Activated CD8-positive, alpha-beta memory T cell treated with anti-CD3 and anti-CD28 coated beads, Interleukin-2, amount 50 U/mL, for 4 hours (primary cell): ENCODE measurements at places on chromosomes 11 and 22.

- DNase-seq = no peak
Observed at GRCh38 chr11:123901867-123902266, at the start of gene OR8D4. OR8D4 (plus strand) TSS chr11:123902167; CDS start chr11:123906432, 4,265 bp downstream.

DNA sequence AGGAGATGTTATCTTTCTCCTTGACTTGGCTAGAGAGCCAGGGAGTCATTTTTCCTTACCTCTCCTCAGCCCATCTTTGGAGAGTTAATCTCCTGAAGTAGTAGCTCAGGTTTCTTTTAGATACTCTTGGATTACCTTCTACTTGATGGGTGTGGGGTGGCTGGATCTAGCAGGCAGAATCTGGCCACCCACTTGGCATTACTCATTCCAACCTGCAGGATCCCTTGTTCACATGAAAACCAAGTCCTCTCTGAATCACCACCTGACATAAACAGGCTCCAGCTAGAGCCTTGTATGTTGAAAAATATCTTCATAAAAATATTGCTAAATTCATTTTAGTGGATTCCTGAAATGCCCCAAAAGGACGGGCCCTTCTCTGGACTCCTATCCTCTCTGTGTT lies 250.6 kb upstream of the PLET1 start:
- no peak for DNase-seq

DNA sequence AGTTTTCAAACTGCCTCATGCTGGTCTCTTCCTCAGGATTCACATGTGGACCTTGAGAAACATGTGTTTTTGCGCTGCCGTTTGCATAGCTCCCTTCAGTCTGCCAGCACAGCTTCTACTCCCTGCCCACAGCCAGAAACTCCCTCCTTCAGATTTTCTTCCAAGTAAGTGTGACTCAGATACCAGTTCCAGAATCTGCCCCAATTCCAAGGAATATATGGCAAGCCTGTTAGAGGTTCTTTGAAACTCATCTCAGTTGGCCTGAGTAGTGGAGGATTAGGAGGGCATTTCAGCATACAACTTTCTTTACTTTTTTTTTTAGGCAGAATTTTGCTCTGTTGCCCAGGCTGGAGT lies 67.1 kb downstream of the SNX19 start:
- no peak for DNase-seq

DNA sequence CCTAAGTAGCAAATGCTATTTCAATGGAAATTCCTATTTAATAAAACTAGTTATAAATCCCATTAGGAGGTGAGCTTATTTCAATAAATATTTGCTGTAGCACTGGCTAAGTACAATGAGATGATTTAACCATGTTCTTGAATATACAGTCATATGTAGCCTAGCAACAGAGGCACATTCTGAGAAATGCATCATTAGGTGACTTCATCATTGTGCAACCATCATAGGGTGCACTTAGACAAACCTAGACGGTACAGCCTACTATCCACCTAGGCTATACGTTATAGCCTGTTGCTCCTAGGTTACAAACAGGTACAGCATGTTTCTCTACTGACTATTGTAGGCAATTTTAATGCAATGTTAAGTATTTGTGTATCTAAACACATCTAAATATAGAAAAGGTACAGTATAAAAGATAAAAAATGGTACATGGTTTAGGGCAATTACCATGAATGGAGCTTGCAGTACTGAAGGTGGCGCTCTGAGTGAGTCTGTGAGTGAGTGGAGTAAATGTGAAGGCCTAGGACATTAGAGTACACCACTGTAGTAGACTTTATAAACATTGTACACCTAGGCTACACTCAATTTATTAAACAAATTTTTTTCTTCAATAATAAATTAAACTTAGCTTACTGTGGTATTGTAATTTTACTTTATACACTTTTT lies 350.1 kb downstream of the CASP12 start:
- no peak for DNase-seq

GRCh38 chr22:43412808-43413795 lies 1.3 kb downstream of the MPPED1 start:
- no peak for DNase-seq

DNA sequence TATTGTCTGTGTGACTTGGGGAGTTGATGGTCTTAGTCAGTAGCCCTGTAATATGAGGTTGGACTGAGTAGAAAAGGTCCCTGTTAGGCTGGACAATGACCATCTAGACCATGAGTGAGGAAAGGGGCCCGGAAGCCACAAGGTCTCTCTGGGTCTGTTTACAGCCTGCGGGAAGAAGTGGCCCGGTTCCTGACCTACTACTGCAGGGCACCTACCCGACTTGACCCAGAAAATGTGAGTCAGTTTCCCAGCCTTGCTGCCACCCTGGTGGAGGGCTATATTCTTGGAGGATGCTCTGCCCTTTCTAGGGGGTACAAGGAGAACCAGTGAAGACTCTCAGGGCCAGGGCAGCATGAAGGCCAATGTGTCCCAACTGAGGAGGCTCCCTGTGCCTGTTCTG lies 3.4 kb downstream of the ACCSL start:
- no peak for DNase-seq

DNA sequence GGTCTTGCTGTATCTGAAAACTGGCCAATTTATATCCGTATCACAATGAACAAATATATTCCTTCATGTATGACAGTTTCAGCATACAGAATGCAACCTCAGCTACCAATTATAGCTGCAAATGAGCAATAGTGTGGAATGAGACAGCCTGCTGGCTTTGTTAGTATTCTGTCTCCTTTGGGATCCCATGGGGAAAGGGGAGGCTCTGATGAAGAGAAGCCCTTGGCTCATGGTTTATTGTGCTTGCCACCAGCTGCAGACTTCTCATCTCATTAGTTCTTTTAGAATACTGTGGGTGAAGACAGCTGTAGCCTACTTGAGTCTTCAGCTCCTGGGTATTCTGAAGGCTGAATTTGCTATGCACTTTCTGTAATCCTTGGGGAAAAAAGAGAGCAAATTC lies 42.4 kb downstream of the PITPNB start:
- no peak for DNase-seq

DNA sequence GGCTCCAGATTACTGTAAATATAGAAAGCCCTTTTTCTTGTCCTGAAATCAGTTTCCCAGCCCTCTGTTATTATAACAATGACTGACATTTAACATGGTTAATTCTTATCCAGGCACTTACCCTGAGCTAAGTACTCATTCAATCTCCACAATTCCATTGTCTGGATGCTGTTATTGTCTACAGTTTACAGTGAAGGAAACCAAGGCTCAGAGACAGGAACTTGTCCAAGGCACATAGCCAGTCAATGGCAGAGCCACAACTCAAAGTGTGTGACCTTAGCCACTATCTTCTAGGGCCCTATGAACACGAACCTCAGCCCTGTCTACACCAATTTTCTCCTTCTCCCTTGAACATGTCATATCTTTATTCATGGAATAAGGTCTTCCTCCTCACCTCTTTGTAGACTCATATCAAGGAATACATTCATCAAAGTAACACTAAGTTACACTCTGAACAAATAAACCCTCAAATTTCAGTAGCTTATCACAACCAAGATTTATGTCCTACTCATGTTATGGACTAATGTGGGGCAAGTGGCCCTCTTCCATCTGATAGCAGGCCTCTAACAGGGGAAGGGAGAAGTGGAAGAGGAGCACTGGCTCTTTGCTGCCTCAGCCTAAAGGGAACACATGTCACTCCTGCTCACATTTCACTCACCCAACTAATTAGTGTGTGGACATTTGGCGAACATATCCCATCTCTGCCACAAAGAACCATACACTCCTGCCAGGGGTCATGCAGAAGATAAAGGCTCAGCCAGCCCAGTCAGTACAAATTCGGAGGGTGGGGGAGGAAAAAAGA lies 39.3 kb upstream of the APLNR start:
- no peak for DNase-seq

- no peak for DNase-seq
Observed at GRCh38 chr11:125226031-125226430, 61.5 kb downstream of the PKNOX2 start.

DNA sequence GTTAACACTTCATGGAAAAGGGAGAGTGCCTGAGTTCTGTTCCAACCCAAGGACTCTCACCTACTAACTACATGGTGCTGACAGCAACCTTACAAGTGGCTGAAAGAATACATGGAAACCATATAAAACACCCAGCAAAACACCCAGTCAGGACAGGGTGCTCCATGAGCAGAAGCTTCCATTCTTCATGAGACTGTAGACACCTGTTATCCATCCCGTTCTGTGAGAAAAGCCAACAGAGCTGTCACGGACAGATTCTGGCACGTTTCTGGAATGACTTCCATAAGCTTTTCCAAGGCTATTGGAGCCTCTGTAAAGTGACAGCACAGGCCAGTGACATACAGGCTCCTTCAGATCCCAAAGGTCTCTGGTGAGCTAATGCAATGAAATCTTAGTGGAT lies 23.2 kb downstream of the PRR14L start:
- DNase-seq = no peak

DNA sequence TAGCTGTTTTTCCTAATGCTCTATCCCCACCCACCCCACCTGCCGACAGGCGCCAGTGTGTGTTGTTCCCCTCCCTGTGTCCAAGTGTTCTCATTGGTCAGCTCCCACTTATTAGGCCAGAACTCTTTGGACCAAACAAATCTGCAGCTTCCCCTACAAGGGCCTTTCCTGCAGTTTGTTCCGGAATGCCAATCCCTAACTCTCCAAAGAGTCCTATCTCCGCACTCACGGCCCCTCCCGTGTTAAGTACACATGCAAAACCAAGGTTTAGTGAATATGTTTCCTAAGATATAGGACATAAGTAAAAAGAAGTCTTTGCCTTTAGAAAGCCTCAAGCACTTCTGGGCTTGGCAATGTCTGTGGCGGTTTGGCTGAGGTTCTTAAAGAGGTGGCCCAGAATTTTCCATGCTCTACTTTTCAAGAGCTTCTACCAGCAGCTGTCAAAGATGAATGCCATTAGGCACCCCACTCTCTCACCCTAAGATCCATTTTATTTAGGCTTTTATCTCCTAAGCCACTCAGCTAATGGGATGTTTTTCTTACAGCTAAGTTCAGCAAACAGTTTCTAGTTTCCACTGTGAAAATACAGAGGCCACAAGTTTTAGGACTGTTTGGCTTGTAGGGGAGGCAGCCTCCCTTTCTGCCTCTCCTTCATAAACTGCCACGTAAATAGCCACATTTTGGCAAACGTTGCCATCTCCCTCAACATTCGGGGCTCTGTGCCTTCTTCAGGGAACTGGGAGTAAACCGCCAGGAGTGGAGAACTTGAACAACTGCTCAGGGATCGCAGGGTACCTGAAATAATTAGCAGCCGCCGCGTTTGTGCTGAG lies 1.6 kb downstream of the CD59 start:
- no peak for DNase-seq

- no peak for DNase-seq
Observed at GRCh38 chr11:125071435-125071834, 8.3 kb downstream of the SLC37A2 start.

GRCh38 chr11:8384199-8384821 lies 120.6 kb upstream of the LMO1 start:
- no peak for DNase-seq

- DNase-seq = no peak
Observed at GRCh38 chr11:130908770-130909625, 7.3 kb downstream of the SNX19 start.
